CD4-positive, alpha-beta T cell treated with Interleukin-17A for 1 hour (primary cell): ENCODE measurements at places on chromosomes 4 and X.

DNA sequence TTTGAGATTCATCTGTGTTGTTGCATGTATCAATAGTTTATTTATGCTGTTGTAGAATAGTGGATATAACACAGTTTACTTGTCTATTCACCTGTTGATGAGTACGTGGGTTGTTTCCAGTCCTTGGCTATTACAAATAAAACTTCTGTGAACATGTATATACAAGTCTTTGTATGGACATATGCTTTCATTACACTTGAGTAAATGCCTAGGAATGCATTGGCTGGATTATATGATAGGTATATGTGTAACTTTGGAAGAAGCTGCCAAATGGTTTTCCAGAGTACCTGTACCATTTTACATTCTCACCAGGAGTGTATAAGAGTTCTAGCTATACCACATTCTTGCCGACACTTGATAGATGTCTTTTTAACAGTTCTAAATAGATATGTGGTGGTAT lies 16.5 kb downstream of the ART3 start:
- DNase-seq: no peak

GRCh38 chr4:184857441-184858121 lies 31.8 kb upstream of the ACSL1 start:
- DNase-seq: no peak

GRCh38 chrX:100748108-100748507 lies 16.2 kb upstream of the SYTL4 start:
- DNase-seq: no peak

- DNase-seq: no peak
These were observed 373.7 kb upstream of the FTHL17 start for GRCh38 chrX:31445542-31445941.

DNA sequence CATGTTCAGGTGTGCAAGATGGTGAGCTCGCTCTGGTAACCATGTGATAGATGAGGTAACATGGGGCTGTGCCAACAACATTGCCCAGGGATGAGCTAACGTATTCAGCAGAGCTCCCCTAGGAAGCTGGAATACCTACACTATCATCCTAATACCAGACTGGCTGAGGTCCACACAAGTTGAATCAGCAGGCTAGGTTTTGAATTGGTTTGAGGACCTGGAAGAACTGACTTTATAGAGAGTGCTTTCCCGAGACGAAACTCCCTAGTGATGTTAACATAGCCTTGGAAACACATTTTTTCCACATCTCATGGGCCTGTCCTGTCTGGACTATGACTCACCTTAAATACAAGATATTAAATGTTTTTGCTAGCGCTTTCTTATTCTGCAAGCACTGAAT lies 56.7 kb downstream of the IGFBP7 start:
- DNase-seq: no peak

DNA sequence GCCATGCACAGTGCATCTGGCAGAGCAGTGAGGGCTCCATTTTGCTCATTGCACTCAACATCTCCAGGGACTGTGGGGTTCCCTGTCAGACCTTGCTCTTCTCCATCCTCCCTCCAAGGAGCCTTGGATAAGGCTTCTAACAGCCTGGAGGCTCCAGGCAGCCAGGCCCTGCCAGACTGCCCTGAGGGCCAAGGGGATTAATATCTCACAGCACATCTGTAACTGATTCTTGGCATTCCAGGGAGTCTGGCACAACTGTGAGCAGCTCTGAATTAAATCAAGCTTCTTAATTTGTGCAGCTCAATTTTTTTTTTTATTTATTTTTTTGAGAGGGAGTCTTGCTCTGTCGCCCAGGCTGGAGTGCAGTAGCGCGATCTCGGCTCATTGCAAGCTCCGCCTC lies 224.5 kb upstream of the PGRMC2 start:
- no peak for DNase-seq

- DNase-seq: no peak
These were observed 64.3 kb upstream of the TLR2 start for GRCh38 chr4:153619811-153620210.

DNA sequence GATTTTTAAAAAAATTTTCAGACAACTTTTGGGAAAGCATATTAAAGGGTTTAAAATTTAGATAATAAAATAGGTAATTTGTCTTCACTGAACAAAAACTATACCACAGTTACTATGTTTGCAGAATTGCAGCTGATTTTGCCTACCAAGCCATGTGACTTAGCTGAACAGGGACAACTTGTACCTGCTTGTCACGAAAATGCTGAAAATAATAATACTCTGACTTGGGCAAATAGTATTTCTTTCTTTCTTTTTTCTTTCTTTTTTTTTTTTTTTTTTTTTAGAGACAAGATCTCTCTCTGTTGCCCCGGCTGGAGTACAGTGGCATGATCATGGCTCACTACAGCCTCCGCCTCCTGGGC lies 225.2 kb upstream of the PPP1R2C start:
- DNase-seq: no peak

- no peak for DNase-seq
These were observed 314.1 kb downstream of the STK32B start for GRCh38 chr4:5365071-5366008.

- DNase-seq: no peak
These were observed 164.3 kb upstream of the PABPC4L start for GRCh38 chr4:134365852-134366251.

- DNase-seq: no peak
These were observed 43.6 kb downstream of the TSC22D3 start for GRCh38 chrX:107731831-107732502.

DNA sequence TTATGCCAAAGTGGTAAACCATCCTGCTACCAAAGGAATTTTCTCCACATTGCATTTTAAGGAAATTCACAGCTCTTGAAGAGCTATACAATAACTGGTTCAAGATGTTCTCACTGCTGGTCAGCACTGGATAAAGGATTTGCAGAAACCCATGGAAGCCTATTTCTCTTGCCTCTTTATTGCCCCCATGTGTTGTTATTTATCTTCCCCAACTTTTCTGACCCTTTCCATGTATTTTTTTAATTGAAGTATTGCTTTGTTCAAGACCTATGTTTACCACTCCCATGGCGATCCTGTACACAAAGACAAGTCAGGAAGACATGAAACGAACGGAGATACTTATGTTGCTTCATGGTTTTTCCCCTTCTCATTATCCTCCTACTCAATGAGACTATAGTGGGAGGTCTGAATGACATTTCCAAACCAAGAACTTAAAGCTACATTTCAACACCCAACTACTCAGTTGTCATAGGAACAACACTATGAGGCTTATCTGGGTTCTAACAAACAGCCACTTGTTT lies 566.4 kb upstream of the DIPK2B start:
- peak; percentile 68 for DNase-seq

- peak; percentile 33 for DNase-seq
These were observed 32.9 kb upstream of the PGM2 start for GRCh38 chr4:37793562-37793961.

DNA sequence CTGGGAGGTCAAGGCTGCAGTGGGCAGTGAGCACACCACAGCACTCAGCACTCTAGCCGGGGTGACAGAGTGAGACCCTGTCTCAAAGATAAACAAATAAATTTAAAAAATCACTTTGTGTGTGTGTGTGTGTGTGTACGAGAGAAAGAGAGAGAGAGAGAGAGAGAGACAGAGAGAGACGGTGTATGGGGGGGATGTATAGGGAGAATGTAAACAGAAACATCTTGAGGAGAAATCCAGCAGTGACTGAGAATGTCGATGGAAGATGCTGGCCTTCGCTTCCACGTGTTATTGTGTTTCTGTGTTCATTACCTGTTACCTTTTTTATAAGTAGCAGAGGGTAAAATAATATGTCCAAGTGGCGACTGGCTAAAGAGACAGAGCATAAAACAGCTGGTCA lies 23.6 kb upstream of the RBPJ start:
- no peak for DNase-seq

DNA sequence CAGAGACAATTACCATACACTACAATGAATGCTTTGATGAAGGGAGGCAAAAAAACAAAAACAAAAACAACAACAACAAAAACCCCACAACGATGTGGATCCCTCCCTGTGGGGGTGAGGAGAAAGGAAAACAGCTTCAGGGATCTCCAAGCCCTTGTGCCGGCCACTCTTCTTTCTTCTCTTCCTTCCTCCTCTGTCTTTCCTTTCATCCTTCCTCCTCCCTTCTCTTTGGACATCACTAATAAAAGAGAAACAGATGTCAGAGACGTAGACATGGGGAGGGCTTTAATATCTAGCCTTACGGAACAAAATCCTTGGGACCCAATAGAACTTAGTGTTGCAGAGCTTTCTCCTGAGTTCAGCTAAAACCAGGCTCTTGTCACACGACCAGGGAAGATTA lies 18.8 kb upstream of the STX18 start:
- DNase-seq: no peak

DNA sequence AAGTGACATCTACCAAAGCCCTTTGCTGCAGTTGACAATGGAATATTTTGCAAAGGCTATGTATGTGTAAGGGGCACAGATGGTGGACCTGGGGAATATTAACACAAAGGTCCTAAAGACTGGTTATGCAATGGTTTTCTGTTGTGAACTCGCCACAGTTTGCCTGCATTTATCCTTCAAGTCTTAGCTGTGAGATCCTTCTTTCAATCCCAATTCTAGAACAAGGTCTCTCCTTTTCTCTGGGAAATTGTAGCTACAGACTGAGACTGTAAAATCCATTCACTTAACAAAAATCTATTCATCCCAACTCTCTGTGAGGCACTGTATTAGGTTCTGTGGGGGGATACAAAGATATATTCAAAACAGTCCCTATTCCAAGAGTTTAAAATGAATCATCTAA lies 250.4 kb downstream of the GPM6A start:
- DNase-seq: no peak

DNA sequence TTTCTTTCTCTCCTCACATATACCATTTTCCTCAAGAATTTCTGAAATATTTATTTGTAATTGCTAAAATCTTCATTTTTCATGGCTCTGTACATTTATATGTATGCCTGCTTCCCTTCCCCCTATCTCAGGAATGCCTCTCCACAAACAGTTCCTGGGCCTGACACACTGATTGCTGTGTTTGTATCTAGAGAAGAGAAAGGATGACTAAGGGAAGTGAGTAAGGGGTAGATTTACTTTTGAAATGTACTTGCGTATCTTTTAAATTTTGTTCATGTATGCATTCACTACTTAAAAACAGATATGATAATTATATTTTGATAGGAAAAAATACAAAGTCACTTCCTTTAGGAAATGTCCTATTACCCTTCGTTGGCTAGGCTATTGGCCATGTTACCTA lies 790.8 kb downstream of the PCDH18 start:
- DNase-seq: no peak

DNA sequence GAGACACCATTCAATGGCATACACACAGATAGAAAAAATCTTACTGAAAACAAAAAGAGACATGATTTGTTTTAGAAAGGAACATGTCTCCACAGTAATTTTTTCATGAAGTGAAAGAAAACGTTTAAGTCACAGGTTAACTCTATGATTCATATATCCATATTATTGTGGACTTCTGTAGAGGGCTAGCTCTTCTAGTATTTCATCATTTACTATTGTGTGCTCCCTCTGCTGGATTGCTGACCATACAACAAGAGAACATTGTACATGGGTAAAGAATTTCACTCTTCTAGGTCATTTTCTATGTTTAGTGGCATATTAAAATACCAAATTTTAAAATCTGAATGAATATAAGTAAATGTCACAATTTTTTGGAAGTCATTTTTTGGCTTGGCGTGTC lies 91.8 kb upstream of the POU3F4 start:
- DNase-seq: no peak

GRCh38 chrX:143726296-143726695 lies 5.7 kb upstream of the SPANXN2 start:
- no peak for DNase-seq
